ENCODE measurements at places on chromosomes 3 and 15. TPM values are rescaled to one million over a fixed set of nuclear protein-coding genes. Genes with fewer than 3 reads are reported as not detected.
A peak's percentile ranks its signal among the peaks of the same experiment; 100 is the strongest.

- DNase-seq = no peak
Measured at GRCh38 chr15:73296609-73297353, 72.0 kb downstream of the HCN4 start.

GRCh38 chr15:90187257-90187868 lies 13.8 kb upstream of the SEMA4B start:
- DNase-seq = no peak

DNA sequence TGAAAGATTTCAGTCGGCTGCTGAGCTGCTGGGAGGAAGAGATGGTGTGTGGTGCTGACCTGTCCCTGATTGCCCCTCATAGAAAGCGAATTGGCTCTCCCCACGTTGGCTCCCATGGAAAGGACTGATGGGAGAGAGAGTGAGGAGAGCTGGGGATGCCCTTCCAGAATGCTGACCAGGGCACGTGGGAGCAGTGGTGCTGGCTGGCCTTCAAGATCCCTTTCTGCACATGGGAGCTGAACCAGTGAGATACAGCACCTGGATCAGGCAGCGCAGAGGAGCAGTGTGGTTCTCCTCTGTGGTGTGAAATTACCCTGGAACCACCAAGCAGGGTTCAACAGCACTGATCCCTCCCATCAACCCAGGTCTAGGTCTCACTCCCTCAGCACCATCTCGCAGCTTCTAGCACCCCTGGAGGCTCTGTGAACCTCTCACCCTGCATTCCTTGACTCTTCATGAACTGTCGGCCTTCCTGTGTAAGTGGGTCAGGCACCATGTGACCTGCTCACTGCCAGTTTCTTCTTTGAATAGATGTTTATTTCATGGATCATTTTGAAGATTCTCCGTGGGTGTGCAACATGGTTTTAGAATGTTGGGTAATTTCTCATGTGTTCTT lies 55.7 kb downstream of the CACNA1D start:
- no peak for DNase-seq

- DNase-seq = peak; percentile 94
Measured at GRCh38 chr15:82832601-82833361, 23.4 kb downstream of the WHAMM start.

GRCh38 chr3:121707531-121708273 lies 41.8 kb downstream of the GOLGB1 start:
- peak; percentile 13 for DNase-seq

- no peak for DNase-seq
Measured at GRCh38 chr15:38695249-38696108, 130.9 kb upstream of the RASGRP1 start.

- DNase-seq = no peak
Measured at GRCh38 chr15:67506775-67507747, 13.9 kb upstream of the C15orf61 start.

- no peak for DNase-seq
Measured at GRCh38 chr3:98109807-98110549, 20.5 kb upstream of the OR5H1 start.

- no peak for DNase-seq
Measured at GRCh38 chr15:70154718-70155347, 57.1 kb upstream of the TLE3 start.

GRCh38 chr15:61644550-61644949 lies 415.4 kb upstream of the RORA start:
- no peak for DNase-seq

GRCh38 chr3:66393333-66394005 lies 107.4 kb downstream of the LRIG1 start:
- no peak for DNase-seq

DNA sequence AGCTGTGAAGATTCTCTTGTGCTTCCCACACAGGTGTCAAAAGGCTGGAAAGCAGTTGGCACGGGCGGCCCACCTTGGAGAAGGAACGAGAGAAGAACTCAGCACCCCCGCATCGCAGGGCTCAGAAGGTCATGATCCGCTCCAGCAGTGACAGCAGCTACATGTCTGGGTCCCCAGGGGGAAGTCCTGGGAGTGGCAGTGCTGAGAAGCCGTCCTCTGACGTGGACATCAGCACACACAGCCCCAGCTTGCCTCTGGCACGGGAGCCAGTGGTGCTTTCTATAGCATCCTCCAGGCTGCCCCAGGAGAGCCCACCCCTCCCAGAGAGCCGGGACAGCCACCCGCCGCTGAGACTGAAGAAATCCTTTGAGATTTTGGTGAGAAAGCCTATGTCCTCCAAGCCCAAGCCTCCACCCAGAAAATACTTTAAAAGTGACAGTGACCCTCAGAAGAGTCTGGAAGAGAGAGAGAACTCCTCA lies 31.4 kb downstream of the STARD5 start:
- DNase-seq = no peak

- no peak for DNase-seq
Measured at GRCh38 chr3:50612234-50612882, 784 bp upstream of the CISH start.

DNA sequence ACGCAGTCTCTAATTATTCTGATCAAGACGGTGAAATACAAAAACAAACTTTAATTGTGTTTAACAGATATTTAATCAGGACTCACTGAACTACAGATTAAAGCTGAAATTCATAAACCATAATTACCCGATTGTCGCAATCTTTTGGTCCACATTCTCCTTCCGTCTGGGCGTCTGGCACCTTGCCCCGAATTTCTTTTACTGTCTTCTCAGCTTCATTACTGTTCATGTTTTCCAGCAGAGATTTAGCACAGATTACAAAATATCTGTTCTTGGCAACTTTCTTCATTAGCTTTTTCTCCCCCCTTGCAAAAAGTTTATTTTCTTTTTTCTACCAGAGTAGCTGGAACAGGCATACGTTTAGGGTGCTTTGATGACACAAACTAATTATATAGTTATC lies 271.4 kb downstream of the TIGIT start:
- no peak for DNase-seq

GRCh38 chr3:51355891-51356578 lies 29.1 kb upstream of the MANF start:
- no peak for DNase-seq

GRCh38 chr3:169923831-169924230 lies 12.5 kb downstream of the SAMD7 start:
- DNase-seq = no peak

DNA sequence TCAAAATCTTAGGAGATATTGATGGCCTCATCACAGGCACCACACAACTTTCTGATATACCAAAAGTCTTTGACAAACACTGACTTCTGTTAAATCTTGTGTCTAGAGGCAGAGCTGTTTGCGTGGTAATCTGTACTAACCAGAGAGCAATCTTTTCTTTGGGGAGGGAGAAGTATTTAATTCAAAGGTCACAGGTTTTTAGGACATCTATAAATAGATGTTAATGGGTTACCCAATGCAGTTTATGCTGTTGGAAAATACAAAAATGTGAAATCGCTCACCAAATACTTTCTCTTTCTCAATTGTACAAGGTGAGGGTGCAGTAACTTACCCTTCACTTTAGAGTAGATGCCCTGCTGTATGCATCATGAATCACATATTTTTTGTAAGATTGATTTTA lies 510.5 kb downstream of the NSUN3 start:
- DNase-seq = no peak

DNA sequence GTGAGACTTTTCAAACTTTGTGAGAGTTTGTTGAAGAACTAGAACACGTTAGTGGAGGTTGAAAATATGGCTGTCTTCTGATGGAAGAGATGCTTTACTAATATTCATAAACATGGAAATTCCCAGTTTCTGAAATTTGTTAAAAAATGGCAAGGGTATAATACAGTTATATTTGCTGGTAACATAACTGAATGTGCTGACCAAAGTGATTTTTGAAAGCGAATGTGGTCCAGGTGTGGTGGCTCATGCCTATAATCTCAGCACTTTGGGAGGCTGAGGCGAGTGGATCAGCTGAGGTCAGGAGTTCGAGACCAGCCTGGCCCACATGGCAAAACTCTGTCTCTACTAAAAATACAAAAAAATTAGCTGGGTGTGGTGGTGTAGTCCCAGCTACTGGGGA lies 18.1 kb downstream of the FXR1 start:
- DNase-seq = no peak

DNA sequence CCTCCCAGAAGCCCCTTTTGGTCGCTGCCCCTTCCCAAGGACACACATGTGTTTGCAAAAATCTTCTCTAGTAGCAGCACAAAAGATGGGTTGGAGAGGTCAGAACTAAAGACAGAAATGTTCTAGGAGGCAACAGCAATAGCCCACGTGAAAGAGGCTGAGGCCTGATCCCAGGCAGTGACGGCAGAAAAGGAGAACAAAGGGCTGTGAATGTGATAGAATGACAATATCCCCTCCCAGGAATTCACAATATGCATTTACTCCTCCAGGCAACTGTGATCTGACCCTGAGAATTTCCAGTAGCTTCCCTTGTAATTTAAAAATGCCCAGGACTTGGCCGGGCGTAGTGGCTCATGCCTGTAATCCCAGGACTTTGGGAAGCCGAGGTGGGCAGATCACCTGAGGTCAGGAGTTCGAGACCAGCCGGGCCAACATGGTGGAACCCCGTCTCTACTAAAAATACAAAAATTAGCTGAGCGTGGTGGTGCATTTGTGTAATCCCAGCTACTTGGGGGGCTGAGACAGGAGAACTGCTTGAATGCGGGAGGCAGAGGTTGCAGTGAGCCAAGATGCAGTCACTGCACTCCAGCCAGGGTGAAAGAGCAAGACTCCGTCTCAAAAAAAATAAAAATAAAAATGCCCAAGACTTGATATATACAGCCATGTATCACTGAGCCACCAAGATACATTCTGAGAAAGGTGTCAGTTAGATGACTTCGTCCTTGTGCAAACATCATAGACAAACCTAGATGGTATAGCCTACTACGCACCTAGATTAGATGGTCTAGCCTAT lies 43.6 kb upstream of the PIAS1 start:
- no peak for DNase-seq

- DNase-seq = no peak
Measured at GRCh38 chr15:52191207-52191606, at the start of gene GNB5. TSS of gene GNB5 (minus strand) at chr15:52191392. CDS start at chr15:52184676, 6,716 bp downstream.

DNA sequence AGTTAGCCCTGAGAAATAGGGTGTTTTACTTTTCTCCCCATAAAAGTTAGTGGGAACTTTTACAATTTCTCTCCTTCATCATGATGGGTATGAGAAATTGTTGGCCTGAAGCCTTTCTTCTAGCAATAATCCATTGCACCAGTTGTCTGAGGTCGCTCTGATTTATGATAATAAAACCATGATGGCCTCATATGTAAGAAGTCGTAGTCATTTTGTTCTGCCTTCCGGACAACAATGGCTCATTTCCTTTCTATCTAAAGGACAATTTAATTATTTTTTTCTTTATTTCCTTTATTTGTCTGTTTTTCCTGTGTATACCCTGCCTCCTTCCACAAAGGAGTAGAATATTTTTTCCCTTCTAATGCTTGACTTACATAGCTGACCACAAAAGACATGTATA lies 31.6 kb upstream of the GNB4 start:
- DNase-seq = no peak

GRCh38 chr3:171768281-171768900 lies 41.9 kb downstream of the PLD1 start:
- DNase-seq = no peak

DNA sequence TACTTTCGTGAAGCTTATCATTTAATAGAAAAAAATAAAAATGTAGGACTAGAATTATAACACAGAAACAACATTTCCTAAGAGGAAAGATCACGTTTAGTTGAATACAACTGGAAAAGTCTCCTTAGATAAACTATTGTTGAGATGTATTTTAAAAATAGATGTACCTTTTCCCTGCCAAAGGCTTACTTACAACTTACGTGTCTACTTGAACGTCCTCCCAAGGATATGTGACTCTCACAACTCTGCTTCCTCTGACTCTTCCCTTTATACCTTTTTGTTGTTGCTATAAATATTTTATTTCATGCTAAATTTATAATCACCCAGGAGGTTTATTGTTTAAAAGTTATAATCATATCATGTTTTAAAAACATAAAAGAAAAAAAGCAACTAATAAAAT lies 908.0 kb upstream of the ROBO1 start:
- DNase-seq = no peak

GRCh38 chr3:27679691-27680090 lies 42.4 kb downstream of the EOMES start:
- no peak for DNase-seq

GRCh38 chr3:59685432-59685831 lies 635.6 kb upstream of the CFAP20DC start:
- no peak for DNase-seq

DNA sequence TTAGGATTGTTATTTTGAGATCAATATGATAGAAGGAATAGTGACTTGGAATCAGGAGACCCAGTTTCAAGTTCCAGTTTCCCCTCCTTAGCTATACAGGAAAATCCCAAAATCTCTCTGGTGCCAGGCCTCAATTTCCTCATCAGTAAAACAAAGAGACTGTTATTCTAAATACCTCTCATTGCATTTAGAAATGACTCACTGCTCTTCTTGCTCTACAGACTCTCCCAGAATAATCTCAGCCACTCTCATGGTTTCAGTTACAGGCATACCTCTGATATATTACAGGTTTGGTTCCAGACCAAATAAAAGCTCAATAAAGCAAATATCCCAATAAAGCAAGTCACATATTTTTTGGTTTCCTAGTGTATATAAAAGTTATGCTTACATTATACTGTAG lies 28.3 kb downstream of the IMPG2 start:
- no peak for DNase-seq

DNA sequence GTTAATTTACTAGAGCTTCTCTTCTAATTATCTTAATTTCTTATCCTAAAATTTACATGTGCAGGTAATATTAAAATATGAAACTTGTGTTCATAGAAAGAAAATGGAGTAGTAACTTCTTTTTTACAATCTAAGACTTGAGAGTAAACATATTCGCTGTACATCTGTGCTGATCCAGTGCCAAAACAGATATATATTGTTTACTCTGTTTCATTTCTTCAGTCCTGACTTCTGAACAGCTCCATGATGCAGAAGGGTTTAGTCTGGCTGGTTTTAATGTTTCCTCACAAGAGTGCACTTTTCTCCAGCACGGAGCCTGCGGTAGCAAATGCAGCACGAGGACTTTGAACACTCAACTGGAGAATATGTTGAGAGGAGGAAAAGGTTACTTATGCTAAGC lies 306.8 kb downstream of the EPHA3 start:
- no peak for DNase-seq

DNA sequence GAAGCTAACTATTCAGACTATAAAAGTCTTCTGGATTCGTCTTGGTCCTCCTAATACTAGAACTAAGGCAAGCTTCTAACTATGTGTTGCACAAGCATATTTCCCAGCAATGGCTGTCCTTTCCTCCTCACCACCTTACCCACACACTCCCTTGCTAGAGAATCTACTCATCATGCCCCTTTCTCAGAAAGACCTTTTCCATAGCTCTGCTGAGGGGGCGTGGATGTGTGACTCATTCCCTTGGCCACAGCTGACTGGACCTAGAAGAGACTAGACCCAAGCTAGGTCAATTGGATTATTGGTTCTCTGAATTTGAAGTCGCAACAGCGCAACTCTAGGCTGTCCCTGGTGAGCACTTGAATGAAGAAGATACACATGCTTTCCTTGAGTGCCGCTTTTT lies 47.1 kb downstream of the ERC2 start:
- peak; percentile 17 for DNase-seq

GRCh38 chr3:69294014-69294766 lies 91.7 kb downstream of the FRMD4B start:
- peak; percentile 79 for DNase-seq

- DNase-seq = no peak
Measured at GRCh38 chr3:73509816-73510215, 114.9 kb downstream of the PDZRN3 start.

Gene CCR8
- total RNA-seq = not detected

Gene SOX14
- total RNA-seq = not detected

Gene DNAH12
- total RNA-seq = not detected

Gene FOXL2
- not detected for total RNA-seq
